Endothelial cell of coronary artery (primary cell): ENCODE measurements at places on chromosomes 12 and 14. TPM values are rescaled to one million over a fixed set of nuclear protein-coding genes. Genes with fewer than 3 reads are reported as not detected.

TIGAR gene
- 16.8 and 19.0 TPM in 2 replicates for total RNA-seq

NEDD1 gene
- 25.1 and 27.6 TPM in 2 replicates for total RNA-seq

PIWIL1 gene
- not detected in 2 replicates for total RNA-seq

BICD1 gene
- total RNA-seq = 8.5 and 19.3 TPM in 2 replicates

ERP27 gene
- 0.09 and 0.27 TPM in 2 replicates for total RNA-seq

STYK1 gene
- total RNA-seq = 5.2 and 19.5 TPM in 2 replicates
